CD8-positive, alpha-beta T cell (primary cell): ENCODE measurements at places on chromosomes 12 and 14.
A peak's percentile ranks its signal among the peaks of the same experiment; 100 is the strongest.

DNA sequence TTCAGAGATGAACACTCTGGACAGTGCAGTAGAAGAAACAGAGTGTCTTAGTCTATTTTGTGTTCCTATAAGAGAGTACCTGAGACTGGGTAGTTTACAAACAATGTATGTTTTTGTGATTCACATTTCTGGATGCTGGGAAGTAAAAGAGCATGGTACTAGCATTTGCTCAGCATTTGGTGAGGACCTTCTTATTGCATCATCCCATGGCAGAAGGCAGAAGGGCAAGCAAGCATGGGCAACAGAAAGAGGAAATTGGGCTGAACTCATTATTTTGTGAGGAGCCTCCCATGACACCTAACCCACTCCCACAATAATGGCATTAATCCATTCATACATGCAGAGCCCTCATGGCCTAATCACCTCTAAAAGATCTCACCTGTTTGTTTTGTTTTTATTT lies 8.0 kb downstream of the ANKS1B start:
- no peak for DNase-seq

DNA sequence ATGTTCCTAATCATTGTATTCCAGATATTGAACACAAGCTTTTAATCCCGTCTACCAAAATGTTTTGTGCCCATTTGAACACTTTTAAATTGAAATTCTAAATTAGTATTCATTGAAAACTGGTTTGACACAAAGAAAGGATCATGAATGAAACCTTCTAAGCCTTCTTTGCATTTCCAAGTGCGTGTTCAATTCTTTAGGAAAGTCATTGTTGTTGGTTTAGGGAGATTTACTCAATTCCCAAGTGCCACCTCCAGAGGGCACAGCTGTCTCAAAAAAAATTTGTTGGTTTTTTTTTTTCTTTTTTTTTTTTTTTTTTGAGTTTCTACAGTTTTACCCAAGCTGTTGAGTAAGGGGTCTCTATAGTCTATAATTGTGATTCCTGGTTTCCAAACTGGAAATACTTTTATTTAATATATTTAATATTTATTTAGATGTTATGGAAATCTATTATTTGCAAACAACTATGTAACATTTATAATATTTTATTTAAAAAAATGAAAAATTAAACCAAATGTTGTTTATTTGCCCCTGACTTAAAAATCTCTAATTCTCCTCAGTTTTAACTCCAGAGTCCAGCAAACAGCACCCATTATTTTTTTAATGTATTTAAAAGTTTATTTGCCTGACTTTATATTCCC lies 79.9 kb downstream of the NEDD1 start:
- DNase-seq, result peak; percentile 45

DNA sequence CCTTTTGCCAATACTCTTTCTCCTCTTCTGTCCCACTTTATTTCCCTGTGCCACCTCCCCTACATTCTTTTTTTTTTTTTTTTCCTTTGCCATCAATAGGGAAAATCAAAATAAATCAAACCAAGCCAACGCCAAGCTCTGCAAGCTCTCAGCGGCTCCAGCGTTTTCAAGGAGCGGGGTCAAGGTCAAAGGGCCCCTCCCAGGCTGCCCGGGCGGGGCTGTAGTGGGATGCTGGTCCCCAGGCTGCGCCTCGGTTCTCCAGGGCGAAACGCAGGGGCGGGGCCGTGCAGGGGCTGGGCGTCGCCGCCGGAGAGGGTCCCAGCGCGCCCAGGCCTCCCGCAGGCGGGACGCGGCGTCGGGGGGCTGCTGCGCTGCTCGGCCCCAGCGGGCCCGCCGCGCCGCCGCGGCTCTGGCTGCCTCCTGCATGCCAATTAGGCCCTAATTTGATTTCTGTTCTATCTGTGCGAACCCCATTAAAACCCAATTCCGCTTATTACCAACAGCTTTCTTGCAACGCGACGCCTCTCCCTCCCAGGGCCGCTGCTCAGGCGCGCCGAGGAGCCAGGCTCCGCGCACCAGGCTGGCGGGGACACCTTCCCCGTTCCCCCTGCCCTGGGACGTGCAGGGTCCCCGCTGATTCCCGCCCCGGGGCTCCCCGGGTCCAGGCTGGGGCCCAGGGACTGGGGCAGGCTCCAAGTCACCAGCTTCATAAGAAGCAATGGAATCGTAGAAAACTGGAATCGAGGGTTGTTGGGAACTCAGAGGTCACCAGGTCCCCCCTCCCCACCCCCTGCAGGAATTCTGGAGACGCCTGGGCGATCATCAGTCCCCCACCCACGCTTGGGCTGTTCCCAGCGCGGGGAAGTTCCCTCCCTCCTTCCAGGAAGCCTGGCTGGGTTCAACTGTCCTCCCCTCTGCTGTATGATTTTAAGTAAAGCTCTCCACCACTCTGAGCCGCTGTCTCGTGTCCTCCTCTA lies 50.7 kb upstream of the MAP1LC3B2 start:
- DNase-seq, result no peak

DNA sequence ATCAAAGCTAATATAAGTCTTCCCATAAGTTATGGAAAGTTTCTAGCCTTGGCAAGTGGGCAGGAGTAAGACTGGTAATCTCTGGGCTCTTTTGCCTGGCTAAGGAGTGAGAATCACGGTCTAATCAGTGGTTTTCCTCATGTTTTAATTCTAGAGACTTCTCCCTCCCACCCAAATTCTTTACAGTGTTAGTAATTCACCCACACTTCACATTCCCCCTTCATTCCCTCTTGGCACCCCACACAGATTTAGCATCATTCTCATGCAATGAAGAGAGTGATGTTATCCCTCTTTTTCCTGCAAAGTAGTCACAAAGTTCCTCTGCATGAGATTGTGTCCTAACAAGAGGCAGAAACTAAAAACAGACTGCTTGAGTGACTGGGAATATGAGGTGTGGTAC lies 28.6 kb upstream of the CACNA2D4 start:
- DNase-seq, result no peak

GRCh38 chr12:68139001-68139400 lies 20.5 kb downstream of the IFNG start:
- DNase-seq, result no peak

GRCh38 chr14:76375484-76375883 lies 453 bp upstream of the ESRRB start:
- no peak for DNase-seq

GRCh38 chr14:101426466-101426865 lies 134.8 kb upstream of the DIO3 start:
- no peak for DNase-seq

DNA sequence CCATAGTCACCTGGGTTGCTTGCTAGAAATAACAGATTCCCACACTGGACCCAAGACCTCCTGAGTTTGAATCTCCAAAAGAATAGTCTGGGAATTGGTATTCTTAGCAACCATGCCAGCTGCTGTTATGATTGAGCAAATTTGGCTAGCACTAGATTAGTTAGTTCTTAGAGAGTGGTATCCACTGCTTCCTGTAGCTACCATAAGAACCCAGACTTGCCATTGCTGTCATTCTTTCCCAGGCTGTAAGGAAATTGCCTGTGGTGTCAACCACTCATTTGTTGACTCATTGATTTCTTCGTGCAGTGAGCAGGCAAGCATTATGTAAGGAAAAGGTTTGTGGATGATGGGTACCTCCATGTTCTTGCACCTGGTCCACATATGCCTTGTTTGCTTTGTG lies 201.8 kb upstream of the RGS6 start:
- no peak for DNase-seq

DNA sequence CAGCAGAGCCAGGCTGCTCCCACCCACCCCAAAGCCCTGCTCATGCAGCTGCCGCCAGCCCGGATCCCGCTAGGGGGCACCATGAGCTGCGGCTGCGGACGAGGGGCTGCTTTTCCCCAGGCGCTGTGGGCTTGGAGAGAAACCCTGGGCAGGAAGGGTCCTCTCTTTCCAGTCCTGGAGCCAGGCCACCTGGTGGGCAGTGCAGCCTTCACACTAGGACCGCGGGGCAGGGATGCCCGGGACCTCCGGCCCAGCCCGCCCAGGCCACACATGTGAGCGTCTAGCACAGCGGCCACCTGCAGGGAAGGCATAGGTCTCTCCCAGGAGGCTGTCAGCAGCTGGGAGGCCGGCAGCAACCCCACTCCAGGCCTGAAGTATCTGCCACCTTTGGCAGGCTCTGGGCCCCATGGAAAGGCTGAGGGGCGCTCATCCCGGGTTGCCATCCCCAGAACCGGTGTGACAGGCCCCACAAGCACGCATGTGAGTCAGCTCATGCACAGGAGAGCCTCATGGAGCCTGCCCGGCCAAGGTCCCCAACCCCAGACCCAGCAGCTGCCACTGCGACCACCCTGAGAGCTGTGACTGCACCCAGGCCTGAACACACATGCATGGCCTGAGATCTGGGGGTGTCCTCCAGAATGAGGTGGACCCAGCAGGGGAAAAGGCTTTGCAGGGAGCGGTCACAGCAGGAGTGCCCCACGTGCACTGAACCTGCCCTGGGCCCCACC lies 280.0 kb upstream of the RTL1 start:
- DNase-seq, result no peak

DNA sequence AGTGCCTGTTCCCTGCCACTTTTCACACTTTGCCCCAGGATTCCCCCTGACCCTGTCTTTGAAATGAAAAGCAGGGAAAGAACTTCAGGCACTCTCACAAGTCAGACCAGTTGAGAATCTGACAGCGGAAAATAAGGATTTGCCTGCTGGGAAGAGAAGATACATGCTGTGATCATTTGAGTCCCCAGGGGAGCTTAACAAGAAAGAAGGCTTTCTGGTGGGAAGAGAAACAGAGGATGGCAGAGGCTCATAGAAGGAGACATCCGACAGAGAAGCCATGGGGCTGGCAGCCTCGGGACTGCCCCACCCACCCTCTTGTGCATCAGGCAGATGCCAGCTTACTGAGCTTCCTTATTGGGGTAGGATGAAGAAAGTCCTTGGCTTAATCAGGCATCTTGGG lies 11.9 kb downstream of the TTC9 start:
- DNase-seq, result no peak

GRCh38 chr12:88035271-88035906 lies 6.2 kb upstream of the C12orf50 start:
- peak; percentile 89 for DNase-seq

DNA sequence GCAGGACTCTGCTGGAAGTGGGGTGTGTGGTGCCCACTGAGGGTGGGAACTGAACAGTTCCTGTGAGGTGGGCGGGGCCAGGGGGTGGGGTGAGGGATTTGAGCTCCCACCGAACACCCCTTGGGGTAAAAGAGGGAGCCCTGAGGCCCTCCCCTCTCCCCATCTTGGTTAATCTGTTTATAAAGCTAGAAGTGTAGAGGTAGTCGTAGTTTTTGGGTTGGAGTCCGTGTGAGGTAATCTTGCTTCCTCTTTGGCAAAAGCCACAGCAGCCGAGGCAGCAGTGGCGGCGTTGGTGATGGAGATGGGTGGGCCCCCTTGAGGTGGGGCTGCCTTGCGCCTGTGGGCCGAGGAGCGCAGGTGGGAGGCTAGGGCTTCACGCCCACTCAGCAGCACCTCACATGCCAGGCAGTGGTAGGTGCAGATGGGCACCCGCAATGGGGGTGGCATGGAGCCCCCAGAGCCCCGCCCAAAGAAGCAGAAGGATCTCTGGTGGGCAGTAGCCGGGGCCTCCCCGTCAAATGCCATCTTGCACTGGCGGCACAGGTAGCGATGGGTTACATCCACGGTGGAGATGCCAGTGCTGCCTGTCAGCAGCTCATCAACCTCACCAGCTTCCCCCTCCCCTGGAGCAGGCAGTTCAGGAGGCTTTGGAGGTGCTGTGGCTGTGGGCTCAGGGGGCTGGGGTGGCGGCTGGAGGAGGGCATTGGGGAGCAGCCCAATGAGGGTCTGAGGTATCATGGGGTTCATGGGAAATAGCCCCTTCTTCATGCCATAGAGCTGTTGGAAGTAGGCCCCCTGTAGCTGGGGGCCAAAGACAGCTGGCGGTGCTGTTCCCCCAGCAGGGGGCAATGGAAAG lies 29.6 kb downstream of the ZFHX2 start:
- DNase-seq, result no peak

DNA sequence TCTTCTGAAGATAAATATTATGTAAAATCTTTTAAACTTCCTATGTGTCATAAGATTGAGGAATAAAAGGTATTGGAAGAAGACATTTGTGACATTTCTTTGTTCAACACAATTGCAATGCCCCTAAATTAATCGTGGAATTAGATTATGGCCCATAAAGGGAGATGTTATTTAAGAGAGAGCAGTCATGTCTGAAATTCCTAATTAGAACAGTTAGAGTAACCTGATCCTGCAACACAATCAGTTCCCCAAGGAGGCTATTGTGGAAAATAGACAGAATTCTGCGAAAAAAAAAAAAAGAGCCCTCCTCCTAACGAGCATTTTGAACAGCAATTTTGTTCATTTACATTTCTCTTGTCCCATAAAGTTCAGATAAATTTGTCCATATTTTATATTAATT lies 339.5 kb downstream of the PAWR start:
- no peak for DNase-seq

- DNase-seq, result peak; percentile 22
Measured at GRCh38 chr12:105330931-105331804, 677 bp downstream of the C12orf75 start.

DNA sequence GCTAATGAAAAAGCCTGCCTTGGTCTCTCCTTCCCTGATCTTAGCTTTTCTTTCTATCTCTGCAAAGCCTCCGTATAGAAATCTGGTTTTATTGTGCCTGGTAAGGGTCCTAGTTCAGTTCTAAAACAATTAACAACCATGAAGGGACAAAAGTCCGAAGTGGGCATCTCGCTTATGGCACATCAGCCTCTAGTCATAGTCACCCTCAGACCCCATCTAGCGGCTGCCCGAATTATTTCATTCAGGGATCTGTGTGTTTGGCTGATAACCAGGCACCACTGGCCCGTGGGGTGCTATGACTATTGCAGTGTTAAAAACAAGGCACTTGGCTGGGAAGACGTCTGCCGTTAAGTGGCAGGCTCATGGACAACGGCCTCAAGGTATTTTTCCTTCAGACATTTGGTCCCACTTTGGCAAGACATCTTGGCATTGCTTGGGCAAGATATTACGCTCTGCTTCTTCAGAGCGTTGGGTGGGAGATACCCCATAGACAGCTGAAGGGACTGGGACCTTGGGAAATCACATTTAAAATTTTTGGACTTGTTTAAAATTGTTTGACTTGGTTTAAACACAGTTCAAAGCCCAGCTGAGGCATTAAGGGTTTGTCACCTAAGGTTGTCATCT lies 87.1 kb downstream of the SINHCAF start:
- DNase-seq, result peak; percentile 54

GRCh38 chr14:65753061-65753460 lies 340.5 kb downstream of the FUT8 start:
- no peak for DNase-seq
